ENCODE measurements at places on chromosomes 4 and X. TPM values are rescaled to one million over a fixed set of nuclear protein-coding genes. Genes with fewer than 3 reads are reported as not detected.

DNA sequence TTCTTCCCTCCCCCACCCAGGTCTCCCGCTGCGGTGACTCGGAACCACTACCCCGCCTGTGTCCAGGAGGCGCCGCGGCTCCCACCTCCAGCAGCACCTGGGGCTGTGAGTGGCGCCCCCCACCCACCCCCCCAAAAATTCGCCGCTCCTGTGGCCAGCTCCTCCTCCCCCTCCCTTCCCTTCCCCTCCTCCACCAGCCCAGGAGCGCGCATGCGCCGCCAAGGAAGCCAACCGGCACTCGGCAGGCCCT lies 278 bp downstream of the CLOCK start:
- DNase-seq = no peak

DNA sequence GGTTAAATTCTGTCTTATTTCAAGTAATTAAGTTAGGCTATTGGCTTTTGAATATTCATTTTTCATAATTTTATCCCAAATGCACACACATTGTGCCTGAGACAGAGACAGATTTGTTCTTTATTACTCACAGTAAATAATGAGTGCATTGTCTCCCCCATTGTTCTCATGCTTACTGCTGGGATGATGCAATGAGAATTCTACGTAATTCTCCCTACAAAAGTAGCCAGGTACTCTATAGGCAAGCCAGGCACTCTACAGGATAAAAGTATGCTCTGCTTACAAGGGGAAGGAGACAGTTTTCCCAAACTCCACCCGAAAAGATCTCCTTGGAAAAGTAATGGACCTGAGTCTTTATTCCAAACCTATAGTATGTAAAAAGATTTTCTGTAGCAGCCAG lies 1890.7 kb upstream of the PCDH10 start:
- no peak for DNase-seq

PALLD gene
- total RNA-seq = 77.4 TPM

DNA sequence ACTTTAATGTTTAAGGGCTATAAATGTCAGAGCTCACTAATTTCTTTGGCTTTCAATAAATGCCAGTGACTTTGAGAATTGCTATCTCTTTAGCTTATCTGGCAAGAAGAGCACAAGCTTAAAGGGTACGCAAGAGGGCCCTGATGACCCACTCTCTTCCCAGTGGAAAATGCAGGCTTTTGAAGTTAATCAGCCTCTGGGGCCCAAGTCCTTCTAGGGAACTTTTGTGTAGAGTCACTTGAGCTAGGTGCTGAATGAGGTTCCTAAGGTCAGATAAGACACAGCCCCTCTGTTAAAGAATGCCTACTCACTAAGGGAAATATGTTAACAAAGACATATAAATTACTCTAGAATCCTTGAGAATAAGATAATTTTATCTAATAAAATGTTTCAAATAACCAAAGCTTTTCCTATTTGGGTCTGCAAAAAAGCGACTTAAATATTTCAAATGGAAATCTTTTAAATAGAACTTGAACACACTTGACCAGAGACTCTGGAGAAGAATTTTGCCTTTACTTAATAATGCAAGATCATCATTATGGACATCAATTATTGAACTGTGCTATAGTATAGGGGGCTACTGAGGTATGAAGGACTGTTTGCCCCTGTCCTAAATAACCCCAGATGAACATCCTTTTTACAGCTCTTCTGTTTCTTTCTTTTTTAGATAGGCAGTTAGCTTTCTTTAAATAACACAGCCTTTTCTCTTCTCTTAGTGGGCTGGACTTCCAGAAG lies 430.1 kb downstream of the GBA3 start:
- DNase-seq = no peak

GRCh38 chr4:186669735-186670134 lies 53.9 kb downstream of the FAT1 start:
- DNase-seq = no peak

DCUN1D4 gene
- total RNA-seq = 26.1 TPM

DNA sequence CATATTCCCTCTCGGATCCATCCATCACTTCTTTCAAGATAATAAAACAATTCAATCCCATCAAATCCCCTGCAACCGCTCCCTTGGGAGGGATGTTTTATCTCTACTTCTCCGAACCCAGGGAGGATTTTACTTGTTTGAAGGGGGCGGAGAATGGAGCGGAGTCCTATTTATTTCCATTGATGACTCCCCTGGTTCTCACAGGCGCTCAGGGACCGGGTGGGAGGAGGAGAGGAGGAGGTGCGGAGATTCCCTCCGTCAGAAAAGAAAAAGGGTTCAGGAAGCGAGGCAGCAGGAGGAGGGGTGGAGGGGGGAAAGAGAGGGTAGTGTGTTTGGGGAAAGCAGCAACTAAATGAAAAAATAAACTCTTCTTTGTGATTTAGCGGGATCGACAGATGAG lies 2.1 kb downstream of the NDNF start:
- DNase-seq = no peak

GRCh38 chrX:129622757-129623301 lies 31.9 kb downstream of the APLN start:
- no peak for DNase-seq

MED28 gene
- 8.9 TPM for total RNA-seq

GRCh38 chr4:168758351-168758876 lies 251.6 kb downstream of the CBR4 start:
- peak; percentile 96 for DNase-seq

GRCh38 chrX:357693-358471 lies 28.8 kb downstream of the PPP2R3B start:
- peak; percentile 10 for DNase-seq

- peak; percentile 79 for DNase-seq
These were observed 597.0 kb downstream of the PCDH18 start for GRCh38 chr4:136935305-136935704.

GRCh38 chrX:65203545-65203944 lies 227.3 kb upstream of the ZC4H2 start:
- DNase-seq = no peak
